IMR-90 (cell line): ENCODE measurements at places on chromosomes 7 and 10. TPM values are rescaled to one million over a fixed set of nuclear protein-coding genes. Genes with fewer than 3 reads are reported as not detected.

Gene HTRA1
- total RNA-seq: 23.1 and 28.5 TPM in 2 replicates

Gene LRRC18
- total RNA-seq: not detected in 2 replicates

Gene SLC18A3
- not detected in 2 replicates for total RNA-seq

Gene FAS
- 53.8 and 54.7 TPM in 2 replicates for total RNA-seq

Gene TRIL
- under 0.01 TPM in 2 replicates for total RNA-seq

DNA sequence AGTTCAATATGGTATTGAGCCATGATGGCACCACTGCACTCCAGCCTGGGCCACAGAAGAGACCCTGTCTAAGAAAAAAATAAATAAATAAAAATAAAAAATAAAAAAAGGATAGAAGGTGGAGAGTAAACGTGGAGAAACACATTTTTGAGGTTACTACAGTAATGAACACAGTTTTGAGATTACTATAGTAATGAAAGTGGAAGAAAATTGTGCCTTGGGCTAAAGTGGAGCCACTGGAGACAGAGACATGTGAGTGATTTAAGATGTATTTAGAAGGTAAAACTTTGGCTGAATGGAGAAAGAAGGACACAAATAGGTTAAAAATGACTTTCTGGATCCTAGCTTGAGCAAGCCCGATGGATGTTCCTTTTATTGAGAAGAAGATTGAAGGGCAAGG is 76.8 kb downstream of the HGF start:
- H3K27me3 ChIP-seq: no peaks in the 10 kb centered on the region
- no peaks in the 10 kb centered on the region for H3K36me3 ChIP-seq
- H3K27ac ChIP-seq: peak overlapping the region; percentile 60
- peaks cover 10% of the 10 kb centered on the region; the same call in 1 of the 2 replicates for H3K4me1 ChIP-seq

DNA sequence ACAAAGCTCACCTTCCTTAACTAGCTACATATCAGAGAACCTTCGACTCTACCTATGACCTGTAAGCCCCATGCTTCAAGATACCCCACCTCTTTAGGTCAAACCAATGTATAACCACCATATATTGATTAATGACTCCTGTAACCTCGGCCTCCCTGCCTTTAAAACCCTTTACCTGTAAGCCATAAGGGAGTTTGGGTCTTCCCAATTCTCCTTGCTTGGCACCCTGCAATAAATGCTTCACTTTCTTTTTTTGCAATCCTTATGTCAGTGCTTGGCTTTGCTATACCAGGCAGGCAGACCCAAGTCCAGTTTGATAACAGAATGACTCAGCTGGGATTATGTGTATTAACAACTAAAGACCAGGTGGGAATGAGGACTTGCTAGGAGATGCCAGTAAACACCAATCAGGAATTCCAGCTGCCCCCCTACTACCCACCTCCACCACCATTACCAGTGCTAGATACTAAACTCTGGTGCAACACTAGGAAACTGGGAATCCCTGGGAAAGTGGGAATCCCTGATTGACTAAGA is 22.0 kb upstream of the SLC35G1 start:
- no peak for DNase-seq
- peaks cover 3% of the 10 kb centered on the region; the same call in 1 of the 2 replicates for H3K4me1 ChIP-seq
- H3K4me3 ChIP-seq: no peak overlapping the region

DNA sequence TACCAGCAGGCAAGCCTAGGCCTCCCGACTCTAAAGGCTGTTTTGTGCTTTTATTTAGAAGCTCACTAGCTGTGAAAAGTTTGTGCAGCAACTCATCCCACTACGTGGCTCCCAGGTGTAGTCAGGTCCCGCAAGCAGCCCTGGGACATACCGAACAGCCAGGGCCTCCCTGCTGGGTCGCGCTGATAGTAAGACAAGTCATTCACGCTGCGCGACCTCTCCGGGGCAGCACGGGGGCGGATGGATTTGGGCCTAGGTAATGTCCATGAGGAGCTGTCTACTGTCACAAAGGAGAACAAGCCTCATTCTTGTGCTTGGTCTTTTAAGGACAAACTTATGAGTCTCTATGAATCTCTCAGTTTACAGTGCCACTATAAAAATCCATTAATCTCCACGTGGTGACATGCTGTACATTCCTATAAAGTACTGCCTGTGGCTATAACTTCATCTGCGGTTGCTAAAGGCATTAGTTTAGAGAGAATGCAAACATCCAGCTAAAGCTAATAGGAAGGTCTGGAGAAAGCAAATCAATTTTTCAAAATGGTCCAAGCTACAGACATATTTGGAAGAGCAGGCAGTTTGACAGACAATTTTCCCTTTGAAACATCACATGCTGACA is 546.8 kb downstream of the PHTF2 start:
- H3K4me3 ChIP-seq: no peak overlapping the region
- DNase-seq: no peak
- H3K36me3 ChIP-seq: no peaks in the 10 kb centered on the region

GRCh38 chr7:81857385-81857784 is 87.5 kb upstream of the HGF start:
- no peaks in the 10 kb centered on the region for H3K27me3 ChIP-seq
- no peaks in the 10 kb centered on the region for H3K4me1 ChIP-seq
- no peaks in the 10 kb centered on the region for H3K36me3 ChIP-seq
- no peak overlapping the region for H3K27ac ChIP-seq

DNA sequence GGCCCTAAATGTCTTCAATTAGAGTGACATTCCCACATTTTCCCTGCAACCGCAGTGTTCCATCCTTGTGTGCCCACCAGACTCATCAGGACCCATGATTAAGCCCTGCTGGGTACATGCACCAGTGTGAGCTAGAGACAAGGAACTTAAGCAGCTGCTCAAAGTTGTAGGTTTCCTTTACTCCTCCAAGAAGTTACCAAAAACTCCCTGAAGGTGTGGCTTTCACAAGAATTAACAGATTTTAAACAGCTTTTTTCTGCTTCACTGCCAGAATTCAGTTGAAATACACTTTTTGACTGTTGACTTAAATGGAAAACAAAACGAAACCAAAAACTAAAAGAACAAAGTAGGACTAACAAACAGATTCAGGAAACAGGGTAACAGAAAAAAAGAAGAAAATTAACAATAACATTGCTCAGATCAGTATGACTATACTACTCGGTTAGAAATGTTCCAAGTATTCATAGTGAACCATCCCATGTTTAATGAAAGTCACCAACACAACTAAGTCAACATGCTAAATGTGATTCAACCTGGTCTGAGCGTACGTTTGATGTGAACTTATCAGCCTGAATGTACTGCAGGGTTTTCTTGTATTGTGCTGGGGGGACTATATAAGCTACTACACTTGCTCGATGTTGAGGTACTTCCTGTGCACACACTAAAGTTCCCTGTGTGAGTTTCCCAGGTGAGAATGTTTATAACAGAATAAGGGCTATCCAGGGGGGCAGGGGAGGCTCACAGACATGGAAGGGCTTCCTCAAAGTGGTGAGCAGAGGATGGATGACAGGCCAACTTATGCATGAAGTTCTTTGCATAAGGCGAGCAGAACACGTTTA is 22.2 kb downstream of the SLC37A3 start:
- H3K4me1 ChIP-seq: no peaks in the 10 kb centered on the region
- H3K27me3 ChIP-seq: no peaks in the 10 kb centered on the region
- no peak overlapping the region for H3K27ac ChIP-seq
- peaks cover 19% of the 10 kb centered on the region for H3K36me3 ChIP-seq
- no peak for DNase-seq

DNA sequence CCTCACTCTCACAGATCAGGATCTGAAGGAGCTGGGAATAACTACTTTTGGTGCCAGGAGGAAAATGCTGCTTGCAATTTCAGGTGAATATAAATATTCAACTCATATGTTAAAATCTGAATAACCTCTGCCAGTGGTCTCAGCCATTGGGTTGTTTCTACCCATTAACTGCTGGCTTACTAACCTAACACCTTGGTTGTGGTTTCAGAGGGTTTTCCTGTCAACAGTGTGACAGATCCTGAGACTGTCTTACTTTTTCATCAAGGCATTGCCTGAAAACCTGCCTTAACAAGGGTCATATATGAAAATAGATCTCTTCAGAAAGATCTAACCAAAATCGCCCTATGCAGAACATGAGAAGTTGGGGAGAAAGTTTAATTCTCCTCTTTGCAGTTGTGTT is 307.7 kb downstream of the BICC1 start:
- DNase-seq: no peak
- no peak overlapping the region for H3K27ac ChIP-seq
- H3K27me3 ChIP-seq: no peaks in the 10 kb centered on the region

GRCh38 chr7:143900230-143900766 is 1.7 kb downstream of the TCAF1 start:
- peaks cover 12% of the 10 kb centered on the region for H3K4me1 ChIP-seq
- peak overlapping the region; percentile 77; the same call in 1 of the 2 replicates for H3K27ac ChIP-seq
- H3K27me3 ChIP-seq: no peaks in the 10 kb centered on the region
- no peaks in the 10 kb centered on the region; the same call in 1 of the 2 replicates for H3K36me3 ChIP-seq
- peak overlapping the region; percentile 29; the same call in 1 of the 2 replicates for H3K4me3 ChIP-seq

GRCh38 chr10:80579181-80579763 is 41.6 kb downstream of the SH2D4B start:
- no peak overlapping the region for H3K27ac ChIP-seq
- no peaks in the 10 kb centered on the region for H3K36me3 ChIP-seq
- no peak for DNase-seq
- H3K4me1 ChIP-seq: no peaks in the 10 kb centered on the region
- H3K4me3 ChIP-seq: no peak overlapping the region

DNA sequence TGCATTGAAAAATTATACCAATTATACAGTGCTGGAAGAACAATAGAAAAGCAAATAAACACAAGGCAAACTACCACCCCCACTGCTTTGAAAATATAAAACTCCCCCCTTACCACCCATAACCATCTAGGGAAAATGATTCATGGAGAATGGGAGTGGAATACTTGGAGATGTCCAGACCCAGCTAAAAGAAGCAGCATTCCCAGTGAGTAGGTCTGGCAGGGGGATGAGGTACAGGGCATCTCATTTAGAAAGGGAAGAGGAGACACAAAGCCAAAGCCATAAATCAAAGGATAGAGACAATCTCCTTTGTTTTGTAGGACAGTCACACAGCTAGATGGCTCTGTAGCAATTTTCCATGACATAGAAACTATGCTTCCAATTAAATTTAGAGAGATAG is 36.0 kb upstream of the DGKI start:
- peaks cover 61% of the 10 kb centered on the region for H3K36me3 ChIP-seq
- peaks cover 18% of the 10 kb centered on the region for H3K4me1 ChIP-seq
- no peaks in the 10 kb centered on the region for H3K27me3 ChIP-seq
- no peak overlapping the region for H3K4me3 ChIP-seq

DNA sequence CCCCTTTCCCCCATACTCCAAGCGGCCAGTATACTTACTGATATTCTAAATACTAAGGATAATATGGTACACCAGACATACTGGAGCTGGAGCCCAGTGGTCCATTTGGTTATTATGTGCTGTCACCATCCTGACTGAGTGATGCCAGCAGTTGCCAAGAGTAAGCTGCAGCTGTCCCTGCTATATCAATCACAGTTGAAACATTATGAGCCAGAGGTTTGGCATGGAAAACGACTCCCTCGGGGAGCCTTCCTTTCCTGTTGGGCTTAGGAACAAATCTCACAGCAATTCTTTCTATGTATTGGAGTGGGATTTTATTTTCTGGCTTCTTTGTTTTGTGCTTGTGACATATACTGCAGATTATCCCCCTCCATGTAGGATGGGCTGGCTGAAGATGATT is 32.6 kb downstream of the STRIP2 start:
- no peaks in the 10 kb centered on the region; the same call in 1 of the 2 replicates for H3K36me3 ChIP-seq
- H3K27ac ChIP-seq: no peak overlapping the region
- peaks cover 1% of the 10 kb centered on the region; the same call in 1 of the 2 replicates for H3K4me1 ChIP-seq
- no peak for DNase-seq
- no peaks in the 10 kb centered on the region for H3K27me3 ChIP-seq

GRCh38 chr10:71033396-71033980 is 145.1 kb upstream of the PCBD1 start:
- no peak overlapping the region for H3K4me3 ChIP-seq
- H3K4me1 ChIP-seq: no peaks in the 10 kb centered on the region
- H3K27me3 ChIP-seq: peaks cover 20% of the 10 kb centered on the region
- DNase-seq: no peak
- H3K36me3 ChIP-seq: no peaks in the 10 kb centered on the region

- H3K27me3 ChIP-seq: no peaks in the 10 kb centered on the region
- H3K4me3 ChIP-seq: no peak overlapping the region
- 0 out of 2 replicates have a peak, but pooled peaks cover 1% of the 10 kb centered on the region for H3K4me1 ChIP-seq
- H3K27ac ChIP-seq: no peak overlapping the region
These were observed 75.8 kb upstream of the IMMP2L start for GRCh38 chr7:111638078-111638477.

DNA sequence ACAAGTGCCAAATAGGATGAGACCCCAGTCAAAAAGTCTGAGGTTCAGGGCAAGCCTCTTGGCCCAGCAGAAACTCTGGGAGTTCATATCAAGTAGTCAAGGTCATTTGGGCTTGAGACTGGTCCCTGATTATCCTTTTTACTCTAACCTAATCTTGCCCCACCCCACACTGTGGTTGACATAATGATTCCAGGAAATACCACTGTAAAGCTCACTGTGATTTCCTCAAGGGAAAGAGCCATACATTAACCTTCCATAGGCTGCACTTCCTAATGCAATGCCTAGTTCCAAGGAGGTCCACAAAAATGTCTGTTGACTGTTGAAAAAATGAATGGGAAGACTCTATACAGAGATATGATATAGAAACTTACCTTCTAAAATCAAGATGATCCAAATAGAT is 52.9 kb upstream of the CHCHD3 start:
- H3K36me3 ChIP-seq: no peaks in the 10 kb centered on the region
- H3K4me1 ChIP-seq: no peaks in the 10 kb centered on the region
- H3K27me3 ChIP-seq: no peaks in the 10 kb centered on the region
- H3K27ac ChIP-seq: no peak overlapping the region
